ENCODE measurements at places on chromosomes 13 and 19. TPM values are rescaled to one million over a fixed set of nuclear protein-coding genes. Genes with fewer than 3 reads are reported as not detected.
A peak's percentile ranks its signal among the peaks of the same experiment; 100 is the strongest.

DNA sequence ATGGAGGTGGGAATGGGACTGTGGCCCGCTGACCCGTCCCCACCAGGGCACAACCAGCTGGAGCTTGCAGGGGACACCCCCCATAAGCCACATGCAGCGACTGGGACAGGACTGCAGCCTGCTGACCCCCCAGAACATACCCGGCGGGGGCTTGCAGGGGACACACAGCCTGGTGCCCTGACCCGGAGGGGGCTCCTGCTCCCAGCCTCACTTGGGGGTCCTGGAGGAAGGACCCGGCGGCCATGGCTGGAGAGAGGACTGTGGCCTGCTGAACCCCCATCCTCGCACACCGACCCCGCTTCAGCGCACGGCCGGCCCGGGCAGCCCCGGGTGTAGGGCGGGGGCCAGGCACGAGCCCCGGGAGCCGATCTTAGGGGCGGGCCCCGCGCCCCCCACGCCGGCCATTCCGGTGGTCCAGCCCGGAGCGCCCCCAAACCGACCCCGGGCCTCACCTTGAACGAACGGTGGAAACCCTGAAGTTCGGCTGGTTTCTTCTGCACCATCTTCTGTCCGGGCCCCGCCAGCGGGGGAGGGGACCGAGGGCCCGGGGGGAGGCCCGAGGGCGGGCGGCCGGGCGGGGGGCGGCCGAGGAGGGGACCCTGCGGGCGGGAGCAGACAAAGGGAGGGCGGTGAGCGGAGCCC lies 574 bp downstream of the MKNK2 start:
- DNase-seq, result no peak

The CPB2 gene
- total RNA-seq, result not detected

DNA sequence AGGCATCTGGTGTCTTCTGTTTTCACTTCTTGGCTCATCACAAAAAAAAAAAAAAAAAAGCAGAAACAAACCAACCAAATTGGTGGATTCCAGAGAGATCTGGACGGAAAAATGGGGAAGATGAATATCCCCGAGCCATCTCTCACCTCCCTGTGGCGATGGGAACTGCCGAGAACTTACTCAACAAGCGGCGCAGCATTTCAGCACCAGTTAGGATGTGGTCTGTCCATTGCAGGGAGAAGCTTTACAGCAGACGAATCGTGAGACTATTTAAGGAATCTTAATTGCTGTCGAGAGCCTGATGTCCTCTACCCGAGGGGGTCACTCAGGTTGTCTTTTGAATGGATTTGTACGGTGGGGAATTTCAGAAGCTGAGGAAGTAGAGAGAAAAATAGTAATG lies 17.3 kb upstream of the KDM4B start:
- DNase-seq, result no peak

The FBXO27 gene
- 6.7 TPM for total RNA-seq

- no peak for DNase-seq
Measured at GRCh38 chr19:3653865-3654513, 27.4 kb upstream of the CACTIN start.

GRCh38 chr13:94033098-94033497 lies 446.4 kb downstream of the DCT start:
- DNase-seq, result no peak

The PSG7 gene
- total RNA-seq, result not detected

DNA sequence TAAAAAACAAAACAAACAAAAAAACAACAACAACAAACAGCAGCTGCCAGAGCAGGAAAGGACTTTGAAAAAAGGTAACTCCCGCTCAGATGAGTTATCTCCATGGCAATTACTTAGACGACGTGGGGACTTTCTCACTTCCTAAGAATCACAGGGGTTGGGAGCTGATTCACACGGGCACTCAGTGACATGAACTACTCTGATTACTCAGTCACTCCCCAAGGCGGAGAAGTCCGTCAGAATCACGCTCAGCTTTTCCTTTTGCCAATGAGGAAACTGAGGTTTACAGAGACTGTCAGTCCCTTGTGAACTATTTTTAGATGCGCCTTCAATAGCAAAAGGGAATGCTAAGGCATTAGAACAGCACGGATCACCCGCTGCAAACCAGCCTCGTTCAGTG lies 32.3 kb upstream of the MATK start:
- DNase-seq, result no peak

The PTH2 gene
- not detected for total RNA-seq

DNA sequence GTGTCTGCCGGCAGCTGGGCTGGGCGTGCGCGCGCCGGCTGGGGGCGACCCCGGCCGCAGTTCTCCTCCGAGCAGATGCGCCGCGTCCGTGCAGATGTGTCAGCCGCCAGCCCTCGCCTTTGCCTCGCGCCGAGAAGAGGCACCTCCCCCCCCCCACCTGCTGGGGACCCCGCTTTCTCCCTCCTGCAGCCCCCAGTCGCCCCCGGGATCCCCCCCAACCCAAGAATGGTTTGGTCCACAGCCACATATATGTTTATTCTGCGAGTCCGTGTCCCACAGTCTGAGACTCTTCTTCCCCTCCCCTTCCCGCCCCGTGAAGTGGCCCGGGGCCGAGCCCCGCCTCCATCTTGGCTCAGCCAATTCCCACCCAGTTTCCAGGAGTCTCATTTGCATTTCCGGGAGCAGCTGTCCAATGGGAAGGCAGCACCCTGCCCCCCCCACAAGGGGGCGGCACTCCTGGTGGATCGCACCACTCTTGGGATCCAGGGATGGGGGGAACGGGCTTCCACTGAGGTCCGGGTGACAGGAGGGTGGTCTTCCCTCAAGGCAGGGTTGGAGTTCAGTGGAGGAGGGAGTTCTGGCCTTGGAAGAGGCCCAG lies 8.6 kb downstream of the ISOC2 start:
- DNase-seq, result peak; percentile 40

DNA sequence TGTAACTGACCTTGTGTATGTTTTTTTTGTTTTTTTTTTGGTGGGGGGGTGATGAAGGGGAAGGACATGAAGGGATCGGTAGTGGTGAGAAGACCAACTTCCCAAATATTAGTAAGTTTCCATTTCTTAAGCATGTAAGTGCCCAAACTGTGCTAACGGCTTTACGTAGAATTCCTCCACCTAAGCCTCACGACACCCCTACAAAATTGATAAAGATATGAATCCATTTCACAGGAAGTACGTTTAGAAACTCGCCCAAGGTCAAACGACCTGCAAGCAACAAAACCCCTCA lies 649 bp downstream of the UQCRFS1 start:
- peak; percentile 16 for DNase-seq

DNA sequence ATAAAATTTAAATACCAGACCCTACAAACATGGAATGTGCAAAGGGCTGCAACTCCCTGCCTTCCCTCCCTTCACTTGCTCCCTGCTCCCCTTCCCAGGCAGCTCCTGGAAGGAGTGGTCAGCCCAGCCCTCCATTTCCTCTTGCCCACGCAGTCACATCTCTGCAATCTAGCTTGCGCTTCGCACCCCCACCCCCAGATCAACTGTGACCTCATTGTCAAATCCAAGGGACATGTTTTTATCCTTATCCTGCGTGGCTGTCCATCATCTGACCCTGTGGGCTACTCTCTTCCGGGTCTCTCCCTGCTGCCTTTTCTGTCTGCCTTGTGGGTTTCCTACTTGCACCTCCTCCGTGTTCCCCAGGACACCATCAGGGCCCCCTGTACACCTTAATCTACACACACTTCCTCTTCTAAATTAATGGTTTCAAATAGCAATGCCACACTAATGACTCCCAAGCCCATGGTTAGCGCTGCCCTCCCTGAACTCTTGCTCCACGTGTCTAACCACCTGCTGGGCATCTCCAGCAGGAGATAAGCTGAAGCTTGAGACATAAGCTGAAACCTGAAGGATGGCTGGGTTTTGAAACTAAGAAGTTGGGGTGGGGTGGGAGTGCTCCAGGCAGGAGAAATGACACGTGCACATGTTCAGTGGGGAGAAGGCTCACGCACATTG lies 118.3 kb downstream of the USP12 start:
- peak; percentile 5 for DNase-seq

The CYP2B6 gene
- not detected for total RNA-seq

The C1QTNF9B gene
- not detected for total RNA-seq

DNA sequence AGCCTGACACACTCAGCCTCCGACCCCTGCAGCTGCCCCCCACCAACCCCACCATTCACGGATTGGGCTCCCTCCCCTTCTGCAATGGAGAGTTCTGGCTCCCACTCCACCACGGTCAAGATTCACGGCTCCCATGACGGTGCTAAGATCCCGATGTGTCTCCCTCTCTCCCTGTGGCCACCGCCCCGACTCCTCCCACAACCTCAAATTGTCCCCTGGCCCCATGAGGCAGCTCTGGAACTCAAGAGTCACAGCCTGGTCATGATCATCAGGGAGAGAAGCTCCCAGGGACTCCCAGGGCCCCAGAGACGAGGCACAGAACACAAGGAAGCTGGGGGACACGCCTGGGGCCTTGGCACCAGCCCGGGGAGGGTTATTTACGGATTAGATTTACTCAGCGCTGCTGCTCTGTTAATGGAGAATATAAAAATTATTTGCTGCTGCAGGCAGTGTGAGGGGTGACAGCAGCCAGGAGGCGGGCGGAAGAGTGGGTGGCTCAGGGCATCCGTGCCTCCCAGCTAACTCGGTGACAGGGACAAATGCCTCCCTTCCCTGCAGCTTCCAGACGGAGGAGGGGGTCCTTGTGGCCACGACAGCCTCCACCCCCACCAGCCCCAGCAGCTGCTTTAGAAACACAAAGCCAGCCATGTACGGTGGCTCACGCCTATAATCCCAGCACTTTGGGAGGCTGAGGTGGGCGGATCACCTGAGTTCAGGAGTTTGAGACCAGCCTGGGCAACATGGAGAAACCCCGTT lies 184.2 kb downstream of the PTPRS start:
- DNase-seq, result no peak

DNA sequence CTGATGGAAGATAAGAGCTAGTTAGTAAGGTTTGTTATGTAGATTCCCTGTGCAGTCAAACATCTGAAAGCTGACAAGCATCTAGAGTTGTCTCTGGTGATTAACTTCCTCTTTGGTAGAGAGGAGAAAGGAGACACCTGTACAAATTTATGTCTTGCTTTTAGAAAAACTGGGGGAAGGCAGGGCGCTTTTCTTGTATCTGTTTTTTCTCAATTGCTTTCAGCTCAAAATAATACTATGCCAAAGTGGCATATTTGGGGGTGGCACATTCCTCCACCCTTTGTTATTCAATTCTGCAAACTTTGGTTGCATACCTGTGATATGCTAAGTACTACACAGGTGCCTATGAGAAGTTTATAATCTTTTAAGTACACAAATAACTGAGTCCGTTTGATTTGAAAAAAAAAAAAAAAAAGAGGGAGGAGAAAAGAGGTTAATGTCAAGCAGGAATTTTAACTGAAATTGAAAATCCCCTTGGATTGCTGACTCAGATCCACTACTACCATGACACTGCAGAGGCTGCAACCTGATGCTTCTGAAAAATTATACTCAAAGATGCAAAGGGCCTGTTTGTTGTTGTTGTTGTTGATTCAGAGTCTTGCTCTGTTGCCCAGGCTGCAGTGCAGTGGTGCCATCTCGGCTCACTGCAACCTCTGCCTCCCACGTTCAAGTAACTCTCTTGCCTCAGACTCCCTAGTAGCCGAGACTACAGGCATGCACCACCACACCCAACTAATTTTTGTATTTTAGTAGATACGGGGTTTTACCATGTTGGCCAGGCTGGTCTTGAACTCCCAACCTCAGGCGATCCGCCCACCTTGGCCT lies 164.8 kb upstream of the NBEA start:
- DNase-seq, result no peak

GRCh38 chr13:103140001-103140671 lies 73.9 kb upstream of the SLC10A2 start:
- peak; percentile 33 for DNase-seq

DNA sequence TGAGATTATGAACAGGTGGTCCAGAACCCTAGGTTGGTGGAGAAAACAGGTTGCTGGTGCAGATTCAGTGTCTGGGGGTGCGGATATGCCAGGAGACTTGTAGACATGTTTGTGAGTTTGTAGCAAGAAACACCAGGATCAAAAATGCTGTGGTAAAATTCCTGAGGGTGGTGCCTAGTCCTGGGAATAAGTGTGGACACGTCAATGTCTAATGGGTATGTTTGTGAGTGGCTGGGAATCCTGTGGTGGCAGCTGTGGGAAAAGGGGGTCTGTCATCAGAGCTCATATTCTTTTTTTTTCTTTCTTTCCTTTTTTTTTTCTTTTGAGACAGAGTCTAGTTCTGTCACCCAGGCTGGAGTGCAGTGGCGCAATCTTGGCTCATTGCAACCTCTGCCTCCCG lies 7.2 kb downstream of the ZNF708 start:
- peak; percentile 46 for DNase-seq

DNA sequence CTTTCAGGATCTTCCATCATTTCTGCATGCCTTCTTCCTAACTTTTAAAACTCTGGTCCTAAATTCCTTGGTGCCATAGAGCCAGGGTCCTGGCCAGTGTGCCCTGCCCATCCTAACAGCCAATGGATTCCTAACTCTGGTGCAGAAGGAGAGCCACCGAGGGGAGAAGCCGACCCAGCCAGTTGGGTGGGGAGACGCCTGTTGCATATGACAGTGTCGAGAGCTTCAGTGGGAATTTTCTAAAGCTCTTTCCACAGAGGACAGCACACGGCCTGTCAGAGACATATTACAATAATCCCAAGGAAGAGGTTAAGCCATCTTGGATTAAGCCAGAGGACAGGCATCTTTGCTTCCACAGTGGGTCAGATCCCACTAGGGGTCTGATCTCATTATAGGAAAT lies 180.4 kb downstream of the ZNF536 start:
- DNase-seq, result no peak

DNA sequence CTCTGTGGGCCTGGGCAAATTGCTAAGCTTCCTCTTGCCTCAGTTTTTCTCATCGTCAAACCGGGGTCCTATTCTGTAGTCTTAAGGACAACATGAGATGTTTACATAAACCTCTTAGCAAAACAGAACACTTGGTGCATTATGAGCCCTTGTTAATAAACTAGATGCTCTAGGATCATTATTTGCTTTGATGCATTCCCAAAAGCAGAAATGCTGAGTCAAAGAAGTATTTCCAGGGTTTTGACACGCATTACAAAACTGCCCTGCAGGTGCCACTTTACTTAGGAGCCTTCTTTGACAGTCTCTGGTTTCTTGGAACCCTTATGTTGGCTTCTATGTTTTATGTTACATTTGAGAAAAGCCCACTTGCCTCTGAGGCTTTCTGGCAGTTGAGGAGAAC lies 12.1 kb downstream of the AKAP11 start:
- DNase-seq, result no peak

- DNase-seq, result peak; percentile 39
Measured at GRCh38 chr13:38657191-38657590, 29.7 kb upstream of the FREM2 start.

The IL12RB1 gene
- not detected for total RNA-seq

The CLN5 gene
- total RNA-seq, result 45.8 TPM

The TNFSF13B gene
- 1.7 TPM for total RNA-seq

The EFNA2 gene
- total RNA-seq, result 0.33 TPM

- no peak for DNase-seq
Measured at GRCh38 chr19:33388725-33389420, 15.4 kb downstream of the CEBPG start.

The CCNA1 gene
- 15.9 TPM for total RNA-seq

GRCh38 chr13:44417876-44418275 lies 44.3 kb downstream of the SERP2 start:
- DNase-seq, result no peak

The FCGBP gene
- 0.19 TPM for total RNA-seq
